OCI-M1 (cell line): ENCODE measurements at places on chromosomes 11 and 22.

- peak; percentile 64 for DNase-seq
Measured at GRCh38 chr11:113994077-113994954, 19.4 kb downstream of the HTR3A start.

DNA sequence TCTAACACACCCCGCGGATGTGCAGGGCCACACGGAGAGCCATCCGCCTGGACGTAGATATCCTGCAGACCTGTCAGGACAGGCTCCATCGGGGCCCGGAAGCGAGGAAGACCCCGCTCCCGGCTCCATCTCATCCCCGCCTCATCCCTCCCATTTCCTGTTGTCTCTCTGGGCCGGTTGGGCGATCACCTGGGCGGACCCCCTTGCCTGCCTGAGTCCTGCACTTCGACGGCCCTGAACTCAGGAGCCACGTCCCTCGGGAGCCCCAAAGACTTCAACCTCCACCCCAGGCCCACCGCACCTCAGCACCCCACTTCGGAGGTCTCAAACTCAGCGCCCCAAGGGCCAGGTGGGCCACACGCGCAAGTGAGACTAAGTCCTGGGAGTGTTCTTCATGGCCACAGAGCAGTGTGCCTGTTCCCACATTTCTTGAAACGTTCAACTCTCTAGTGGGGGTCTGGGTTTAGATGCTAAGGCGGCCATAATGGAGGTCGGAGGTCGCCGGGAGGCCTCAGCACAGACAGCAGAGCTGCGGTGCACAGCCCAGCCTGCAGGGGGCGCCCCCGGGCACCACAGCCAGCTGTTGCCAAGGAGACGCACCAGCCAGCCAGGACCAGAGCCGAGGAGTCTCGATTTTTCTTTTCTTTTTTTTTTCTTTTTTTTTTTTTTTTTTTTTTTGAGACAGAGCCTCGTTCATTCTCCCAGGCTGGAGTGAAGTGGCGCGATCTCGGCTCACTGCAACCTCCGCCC is 26.0 kb upstream of the FADD start:
- peak; percentile 95 for DNase-seq

DNA sequence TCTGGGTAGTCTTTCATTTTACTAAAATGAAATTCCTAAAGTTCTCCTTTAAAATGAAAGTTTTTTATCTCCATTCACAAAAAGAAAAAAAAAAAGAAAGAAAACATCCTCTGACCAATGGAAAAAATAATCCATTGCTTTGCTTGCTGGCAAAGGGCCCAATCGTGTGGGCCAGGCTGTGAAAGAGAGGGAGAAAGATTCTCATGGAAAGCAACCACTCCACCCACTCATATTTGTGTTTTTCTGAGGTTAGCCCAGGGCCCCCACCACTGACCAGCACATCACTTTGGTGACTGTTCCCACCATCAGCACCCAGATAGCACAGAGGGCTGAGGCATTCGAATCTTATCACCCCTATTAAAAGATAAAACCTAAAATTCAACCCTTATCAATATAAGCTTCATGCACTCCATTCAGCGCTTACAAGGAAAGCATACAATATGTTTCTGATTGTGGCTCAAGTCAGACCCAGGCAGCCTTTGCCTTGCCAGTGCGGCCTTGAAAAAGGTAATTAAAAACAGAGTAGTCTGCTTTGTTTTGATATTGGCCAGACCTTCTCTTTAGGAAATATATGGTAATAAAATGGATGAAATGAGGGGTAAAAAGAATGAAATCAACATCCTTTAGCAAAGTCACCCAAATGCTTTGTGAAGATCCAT is 192.8 kb downstream of the ETS1 start:
- no peak for DNase-seq

DNA sequence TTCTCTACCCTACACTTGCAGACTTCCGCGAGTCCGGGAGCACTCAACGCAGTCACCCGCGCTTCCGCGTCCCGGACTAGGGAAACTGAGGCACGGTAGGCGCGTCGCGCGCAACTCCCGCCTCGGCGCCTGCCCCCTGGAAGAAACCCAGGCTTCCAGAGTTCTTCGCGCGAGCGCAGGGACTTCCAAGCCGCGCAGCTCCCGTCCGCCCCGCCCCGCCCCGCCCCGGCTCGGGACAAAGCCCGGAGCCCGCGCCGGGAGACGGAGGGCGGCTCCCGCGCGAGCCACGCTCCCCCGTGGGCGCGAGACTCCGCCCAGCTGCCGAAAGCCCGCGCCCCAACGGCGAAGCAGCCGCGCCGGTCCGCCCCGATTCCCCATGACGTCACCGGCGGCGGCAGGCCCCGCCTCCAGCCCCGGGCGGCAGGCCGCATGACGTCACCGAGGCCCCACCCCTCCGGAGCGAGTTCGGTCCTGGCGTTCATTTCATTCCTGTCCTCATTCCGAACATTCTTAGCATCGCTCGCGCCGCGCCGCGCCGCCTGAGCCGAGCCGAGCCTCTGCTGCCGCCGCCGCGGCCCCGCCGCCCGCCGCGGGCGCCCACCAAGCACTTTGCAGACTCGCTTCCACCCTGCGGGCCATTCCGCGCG is at the start of gene TEAD1:
TEAD1 (plus strand) TSS at position 498 of the 647 bp plus-strand sequence.
- DNase-seq = peak; percentile 66

DNA sequence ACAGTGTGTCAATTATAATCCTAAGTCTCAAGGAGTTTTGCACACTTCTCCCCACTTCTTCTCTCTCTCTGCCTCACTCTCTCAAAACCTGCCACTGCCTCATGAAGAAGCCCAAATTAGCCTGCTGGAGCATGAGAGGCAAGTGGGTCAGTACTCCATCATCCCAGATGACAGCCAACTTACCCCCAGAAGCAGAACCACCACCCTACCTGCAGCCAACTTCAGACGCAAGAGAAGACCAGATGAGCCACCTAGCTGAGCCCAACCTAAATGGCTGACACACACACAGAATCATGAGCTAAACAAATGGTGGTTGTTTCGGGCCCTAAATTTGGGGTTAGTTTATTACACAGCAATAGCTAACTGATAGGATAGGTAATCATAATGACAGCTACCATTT is 61.2 kb downstream of the CD82 start:
- DNase-seq = no peak
